Activated naive CD4-positive, alpha-beta T cell (primary cell): ENCODE measurements at places on chromosomes 12 and 14.

GRCh38 chr12:116202433-116202832, 75.1 kb downstream of the MED13L start:
- DNase-seq = no peak

GRCh38 chr14:99543370-99543769, 60.6 kb downstream of the CCDC85C start:
- DNase-seq = no peak

- no peak for DNase-seq
These were observed 396 bp downstream of the FERMT2 start for GRCh38 chr14:52950410-52950897.

GRCh38 chr14:96252999-96253539, 2.9 kb upstream of the BDKRB1 start:
- no peak for DNase-seq

GRCh38 chr12:102423462-102423861, 56.9 kb downstream of the IGF1 start:
- no peak for DNase-seq

- DNase-seq = no peak
These were observed 394.5 kb upstream of the ATP2B1 start for GRCh38 chr12:90102957-90103652.

GRCh38 chr12:113302886-113303640, 31.8 kb downstream of the SLC8B1 start:
- no peak for DNase-seq

GRCh38 chr14:59254146-59254910, 65.9 kb downstream of the DAAM1 start:
- DNase-seq = no peak

DNA sequence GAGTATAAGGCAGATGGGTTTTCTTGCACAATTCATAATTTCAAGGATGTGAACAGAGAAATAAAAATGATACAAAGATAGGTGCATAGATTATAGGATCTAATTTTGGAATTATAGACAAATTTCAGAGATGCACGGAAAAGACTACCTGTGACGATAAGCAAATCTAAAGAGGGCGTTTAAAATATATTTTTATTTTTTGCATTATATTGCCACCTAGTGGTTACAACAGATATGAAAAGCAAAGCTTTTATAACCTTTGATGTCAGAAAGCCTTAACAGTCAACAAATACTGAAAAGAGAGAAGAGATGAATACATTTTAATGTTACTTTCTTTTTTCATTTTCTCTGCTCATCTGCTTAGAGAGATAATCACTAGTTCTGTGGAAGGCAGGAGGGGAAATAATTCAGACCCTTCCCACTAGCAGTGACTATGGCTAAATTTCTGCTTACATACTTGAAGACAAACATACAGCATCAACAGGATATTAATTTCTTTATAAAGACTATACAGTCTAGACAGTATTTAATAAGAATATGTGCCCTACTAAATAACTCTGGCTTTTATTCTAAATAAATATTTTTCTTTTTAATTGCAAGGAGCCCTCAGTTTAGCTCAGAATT, 46.3 kb downstream of the NTS start:
- no peak for DNase-seq

- DNase-seq = no peak
These were observed 425.7 kb upstream of the PRICKLE1 start for GRCh38 chr12:43015090-43015737.

- no peak for DNase-seq
These were observed 95.4 kb upstream of the ANO4 start for GRCh38 chr12:100699209-100699608.

- DNase-seq = no peak
These were observed 1014.1 kb downstream of the TMTC2 start for GRCh38 chr12:83700838-83701237.

DNA sequence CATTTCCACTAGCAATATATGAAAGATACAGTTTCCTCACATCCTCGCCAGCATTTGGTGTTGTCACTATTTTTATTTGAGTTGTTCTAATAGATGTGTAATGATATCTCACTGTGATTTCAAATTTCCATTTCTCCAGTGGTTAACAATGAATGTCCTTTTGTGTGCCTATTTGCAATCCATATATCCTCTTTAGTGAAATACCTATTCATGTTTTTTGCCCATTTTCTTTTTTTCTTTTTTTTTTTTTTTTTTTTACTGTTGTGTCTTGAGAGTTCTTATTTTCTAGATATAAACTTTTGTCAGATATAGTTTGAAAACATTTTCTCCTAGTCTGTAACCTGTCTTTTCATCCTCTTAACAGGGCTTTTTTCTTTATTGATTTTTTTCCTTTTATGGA, 79.0 kb downstream of the FBXL14 start:
- DNase-seq = no peak

DNA sequence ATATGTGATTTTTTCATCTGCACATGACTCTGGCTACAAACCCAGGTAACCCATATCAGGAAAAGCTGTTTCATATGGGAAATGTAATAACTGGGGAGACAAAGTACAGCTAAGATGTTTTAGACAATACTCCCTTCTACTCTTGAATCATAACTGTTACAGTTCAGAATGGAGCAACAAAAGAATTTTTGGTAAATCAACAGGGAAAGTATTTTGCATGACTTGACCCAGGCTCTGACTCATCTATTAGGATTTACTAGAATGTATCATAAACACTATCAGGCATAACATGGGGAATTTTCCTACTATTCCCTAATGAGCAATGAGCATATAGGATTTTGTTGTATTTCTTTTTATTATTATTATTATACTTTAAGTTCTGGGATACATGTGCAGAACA, 553.0 kb downstream of the SLC16A7 start:
- no peak for DNase-seq

DNA sequence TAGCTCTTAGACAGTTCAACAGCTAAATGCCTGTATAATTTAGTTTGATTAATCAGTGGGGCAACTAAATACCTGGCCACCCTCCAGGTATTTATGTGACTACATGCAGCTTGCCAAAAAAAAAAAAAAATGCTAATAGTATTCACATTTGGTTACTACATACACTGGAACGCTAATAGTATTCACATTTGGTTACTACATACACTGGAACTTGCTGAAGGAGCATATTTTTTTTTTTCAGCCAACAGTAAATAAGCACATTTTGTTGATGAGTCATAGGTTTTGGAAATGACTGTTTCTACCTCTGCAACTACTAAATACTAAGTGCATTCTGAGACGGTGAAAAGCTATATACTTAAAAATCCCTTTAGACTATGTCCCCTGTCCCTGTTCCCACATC, 1172.3 kb downstream of the LRFN5 start:
- DNase-seq = no peak

- DNase-seq = no peak
These were observed 219.2 kb upstream of the TBX3 start for GRCh38 chr12:114903083-114903691.

- DNase-seq = no peak
These were observed 201.0 kb downstream of the SLC25A21 start for GRCh38 chr14:36971263-36971855.

- DNase-seq = no peak
These were observed 359.4 kb upstream of the FOXG1 start for GRCh38 chr14:28407031-28407825.

DNA sequence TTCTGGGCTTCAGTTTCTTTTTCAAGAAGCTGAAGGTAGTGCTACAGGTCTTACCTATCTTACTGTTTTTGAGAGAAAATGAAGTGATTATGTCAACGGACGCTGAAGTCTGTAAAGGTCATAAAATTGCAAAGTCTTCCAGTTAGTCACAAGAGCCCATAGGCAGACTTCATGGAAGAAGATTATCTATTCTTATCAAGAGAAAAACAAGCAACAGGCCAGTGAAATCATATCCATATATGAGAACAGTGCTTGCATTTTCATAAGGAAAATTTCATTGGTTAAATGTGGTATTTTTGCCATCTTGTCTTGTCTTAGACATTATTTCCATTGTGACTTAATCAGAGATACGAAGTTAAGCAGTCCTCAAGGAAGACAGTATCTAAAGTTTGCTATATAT, 412.7 kb upstream of the SEL1L start:
- DNase-seq = no peak

DNA sequence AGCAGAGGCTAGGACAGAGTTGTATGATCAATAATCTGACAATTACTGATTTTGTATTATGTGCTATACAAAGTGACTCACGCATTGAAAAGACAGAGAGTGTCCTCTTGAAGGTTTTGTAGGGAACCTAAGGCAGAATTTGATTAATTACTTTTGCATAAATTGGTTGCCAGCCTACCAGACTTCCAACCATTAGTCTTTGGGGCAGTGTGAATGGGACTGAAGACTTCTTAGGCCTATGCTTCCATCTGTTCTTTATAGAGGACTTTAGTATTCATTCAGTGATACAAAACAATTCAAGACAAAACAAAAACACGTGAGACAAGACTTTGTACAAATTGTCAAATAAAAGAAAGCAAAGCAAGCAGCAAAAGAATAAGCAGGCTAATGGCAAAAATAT, 46.5 kb downstream of the ATL1 start:
- no peak for DNase-seq

DNA sequence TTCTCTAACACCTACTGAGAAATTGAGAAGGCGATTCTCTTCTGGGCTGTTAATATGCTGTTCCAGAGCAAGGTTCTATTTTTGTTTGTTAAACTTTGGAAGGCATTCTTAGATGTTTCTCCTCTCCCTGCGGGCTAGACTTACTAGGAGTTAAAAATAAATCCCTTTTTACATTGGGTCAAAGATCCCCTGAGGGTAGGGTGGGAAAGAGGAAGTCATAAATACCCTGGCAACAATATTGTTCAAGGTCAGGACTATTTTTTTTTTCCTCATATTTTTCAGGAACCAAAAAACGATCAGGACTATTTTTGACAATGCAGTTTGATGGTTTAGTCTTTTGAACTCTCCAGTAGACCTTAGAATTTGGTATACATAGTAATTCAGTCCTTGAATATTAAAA, 12.0 kb upstream of the SLC2A14 start:
- DNase-seq = no peak

GRCh38 chr12:12425616-12426015, 68.7 kb downstream of the BORCS5 start:
- DNase-seq = no peak

GRCh38 chr12:30088259-30088995, 304.7 kb upstream of the TMTC1 start:
- DNase-seq = no peak

- no peak for DNase-seq
These were observed 17.4 kb upstream of the DRAM1 start for GRCh38 chr12:101859664-101860607.

DNA sequence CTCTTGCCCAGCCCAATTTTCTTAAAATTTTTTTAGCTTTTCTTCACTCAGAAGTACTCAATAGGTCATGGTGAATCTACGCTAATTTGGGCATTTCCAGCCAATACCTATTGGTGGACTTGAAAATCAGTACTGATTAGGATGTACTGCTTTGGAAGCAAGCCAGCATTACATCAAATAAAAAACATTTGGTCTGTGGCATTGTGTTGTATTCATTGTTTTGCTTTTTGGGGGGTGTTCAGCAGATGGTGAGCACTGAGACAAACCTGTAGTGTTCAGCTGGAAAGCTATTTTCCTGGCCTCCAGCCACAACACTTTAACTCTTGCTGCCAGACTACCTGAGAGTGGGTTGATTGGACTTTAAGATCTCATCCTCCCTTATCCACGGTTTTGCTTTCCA, 4.0 kb downstream of the MAPKAPK5 start:
- DNase-seq = no peak

DNA sequence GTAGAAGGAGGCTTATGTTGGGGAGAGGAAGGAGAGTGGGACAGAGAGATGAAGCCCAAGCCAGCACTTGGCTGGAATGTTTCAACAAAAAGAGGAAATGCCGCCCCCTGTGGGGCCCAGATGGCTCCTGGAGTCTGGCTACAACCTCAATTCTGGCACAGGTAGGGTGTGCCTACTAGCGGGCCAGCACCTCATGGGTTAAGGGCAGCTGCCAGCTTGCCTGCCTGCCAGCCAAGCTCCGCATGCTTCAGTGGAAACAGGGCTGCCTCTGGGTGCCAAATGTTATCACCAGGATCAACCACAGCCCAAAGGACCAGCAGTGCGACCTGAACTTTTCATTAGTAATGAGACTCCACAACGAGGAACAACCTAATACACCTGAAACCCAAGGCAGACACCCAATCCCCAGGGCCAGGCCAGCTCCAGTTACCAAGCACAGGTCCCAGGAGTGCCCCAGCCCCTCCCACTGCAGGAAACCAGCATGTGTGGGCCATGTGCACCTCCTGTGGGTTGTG, 11.3 kb downstream of the RAB15 start:
- DNase-seq = no peak

DNA sequence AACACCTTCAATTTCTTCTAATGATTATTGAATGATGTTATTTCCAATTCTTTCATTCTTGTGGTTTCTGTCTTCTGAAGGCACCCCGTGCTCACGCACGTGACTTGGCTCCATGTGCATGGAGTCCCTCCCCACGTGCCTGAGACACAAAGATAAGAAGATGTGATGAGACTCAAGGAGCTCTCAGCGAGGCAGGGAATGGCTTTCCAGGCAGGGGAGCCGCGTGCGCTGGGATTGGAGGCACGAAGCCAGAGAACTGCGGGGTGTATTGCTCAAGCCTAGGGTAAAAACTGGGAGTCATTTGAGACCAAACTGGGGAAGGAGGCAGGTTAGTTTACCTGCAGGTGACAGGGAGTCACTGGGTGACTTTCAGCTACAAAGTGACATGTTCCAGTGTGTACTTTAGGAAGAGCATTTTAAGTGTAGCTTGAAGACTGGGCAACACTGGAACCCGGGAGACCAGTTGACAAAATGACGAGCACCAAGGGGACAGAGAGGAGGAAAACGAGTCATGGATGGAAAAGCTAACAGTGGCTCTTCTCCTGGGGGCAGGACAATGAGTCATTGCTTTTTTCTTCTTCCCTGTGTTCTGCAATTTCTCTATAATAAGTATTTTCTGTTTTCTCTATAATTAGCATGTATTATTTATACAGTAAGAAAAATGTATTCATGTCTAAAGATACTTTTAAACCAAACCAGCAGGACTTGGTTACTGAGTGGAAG, 311.7 kb upstream of the FKBP4 start:
- no peak for DNase-seq
